ENCODE measurements at places on chromosomes 3 and 15.

DNA sequence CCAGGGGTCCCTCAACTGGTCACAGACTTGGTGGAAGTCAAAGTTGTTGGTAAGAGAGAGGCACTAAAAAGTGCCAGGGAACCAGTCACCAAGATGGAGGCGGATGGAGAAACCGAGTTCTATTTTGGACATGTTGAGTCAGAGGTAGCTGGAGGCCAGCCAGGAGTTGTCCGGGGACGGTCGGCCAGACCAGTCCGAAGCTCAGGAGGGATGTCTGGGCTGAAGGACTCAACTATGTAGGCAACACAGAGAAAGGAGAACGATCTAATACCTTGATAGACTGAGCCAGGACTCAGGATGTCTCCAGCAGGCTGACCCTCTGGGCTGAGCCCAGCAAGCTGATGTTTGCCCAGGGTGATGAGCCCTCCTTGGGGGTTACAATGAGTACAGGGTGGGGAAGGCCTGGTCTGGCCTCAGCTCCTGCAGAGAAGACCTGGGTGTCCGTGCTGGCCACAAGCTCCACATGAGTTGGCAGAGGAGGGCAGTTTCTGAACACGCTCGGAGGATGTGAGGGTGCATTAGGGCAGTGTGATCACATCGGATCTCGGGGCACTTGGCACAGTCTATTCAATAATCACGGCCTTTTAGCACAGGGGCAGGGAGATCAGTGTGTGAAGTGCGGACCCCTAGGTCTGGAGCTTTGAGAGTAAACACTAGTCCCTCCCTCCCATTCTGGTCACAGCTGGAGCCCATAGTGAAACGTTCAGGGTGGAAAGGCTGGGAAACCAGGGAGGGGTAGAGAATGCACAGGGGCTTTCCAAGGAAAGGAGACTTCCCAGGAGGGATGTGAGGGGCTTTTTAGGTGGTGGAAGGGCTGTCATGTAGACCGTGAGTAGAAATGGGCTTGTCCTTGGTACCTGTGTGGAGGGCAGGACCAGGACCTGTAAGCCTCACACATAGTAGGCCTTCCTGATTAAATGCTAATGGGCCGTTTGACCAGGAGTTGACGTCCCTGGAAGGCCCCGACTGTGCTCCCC lies 111.9 kb downstream of the ETFA start:
- no peak for DNase-seq

DNA sequence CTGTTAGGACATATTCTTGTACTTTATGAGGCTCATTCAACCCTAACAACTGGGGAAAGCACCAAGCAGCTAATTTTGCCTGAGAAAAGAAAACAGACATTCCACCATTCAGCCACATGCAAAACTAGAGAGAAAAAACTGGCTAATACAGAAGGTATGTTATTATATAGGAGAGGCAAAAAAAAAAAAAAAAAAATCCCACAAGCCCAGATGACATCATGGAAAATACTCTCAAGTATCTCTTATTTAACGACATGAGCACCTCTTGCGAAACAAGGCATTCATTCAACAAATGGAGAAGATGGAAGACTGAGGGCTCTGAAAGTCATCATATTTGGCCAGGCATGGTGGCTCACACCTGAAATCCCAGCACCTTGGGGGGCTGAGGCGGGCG lies 61.5 kb downstream of the PRICKLE2 start:
- DNase-seq = no peak

DNA sequence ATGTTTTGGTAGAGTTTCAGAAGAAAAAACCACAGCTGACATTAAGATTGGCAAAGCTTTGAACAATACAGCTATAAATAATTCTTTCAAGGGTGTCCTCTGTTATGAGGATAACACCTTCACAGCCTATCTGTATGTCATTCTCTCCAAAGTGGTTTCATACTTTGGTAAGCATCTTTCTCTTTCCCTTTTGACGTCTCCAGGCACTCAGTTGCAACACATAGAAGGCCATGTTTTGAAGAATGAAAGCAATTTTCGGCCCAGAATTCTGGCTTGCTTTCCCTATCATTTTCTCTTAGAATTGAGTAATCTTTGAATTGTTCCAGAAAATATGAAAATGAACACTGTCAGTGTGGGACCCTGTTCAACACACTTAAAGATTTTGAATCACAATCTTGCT lies 200.0 kb upstream of the CBLB start:
- no peak for DNase-seq

DNA sequence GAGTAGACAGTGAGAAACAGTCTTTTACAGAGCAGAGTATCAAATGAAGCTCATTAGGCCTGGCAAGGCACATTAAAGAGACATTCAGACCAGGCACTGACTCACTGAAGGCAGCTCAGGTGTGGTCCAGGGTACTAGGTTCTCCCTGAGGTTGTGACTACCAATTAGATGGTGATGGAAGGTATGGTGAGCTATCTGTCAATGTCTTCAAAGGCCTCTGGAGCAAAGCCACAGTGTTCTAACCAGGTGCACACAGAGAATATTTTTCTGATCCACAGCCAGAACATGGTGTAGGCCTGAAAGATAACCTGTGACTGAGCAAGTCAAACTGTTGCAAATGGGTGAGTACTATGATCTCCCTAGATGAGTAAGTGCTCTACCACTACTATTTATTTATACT lies 51.5 kb downstream of the EOMES start:
- no peak for DNase-seq

- DNase-seq = no peak
Measured at GRCh38 chr3:57283334-57283733, 9.2 kb downstream of the ASB14 start.

DNA sequence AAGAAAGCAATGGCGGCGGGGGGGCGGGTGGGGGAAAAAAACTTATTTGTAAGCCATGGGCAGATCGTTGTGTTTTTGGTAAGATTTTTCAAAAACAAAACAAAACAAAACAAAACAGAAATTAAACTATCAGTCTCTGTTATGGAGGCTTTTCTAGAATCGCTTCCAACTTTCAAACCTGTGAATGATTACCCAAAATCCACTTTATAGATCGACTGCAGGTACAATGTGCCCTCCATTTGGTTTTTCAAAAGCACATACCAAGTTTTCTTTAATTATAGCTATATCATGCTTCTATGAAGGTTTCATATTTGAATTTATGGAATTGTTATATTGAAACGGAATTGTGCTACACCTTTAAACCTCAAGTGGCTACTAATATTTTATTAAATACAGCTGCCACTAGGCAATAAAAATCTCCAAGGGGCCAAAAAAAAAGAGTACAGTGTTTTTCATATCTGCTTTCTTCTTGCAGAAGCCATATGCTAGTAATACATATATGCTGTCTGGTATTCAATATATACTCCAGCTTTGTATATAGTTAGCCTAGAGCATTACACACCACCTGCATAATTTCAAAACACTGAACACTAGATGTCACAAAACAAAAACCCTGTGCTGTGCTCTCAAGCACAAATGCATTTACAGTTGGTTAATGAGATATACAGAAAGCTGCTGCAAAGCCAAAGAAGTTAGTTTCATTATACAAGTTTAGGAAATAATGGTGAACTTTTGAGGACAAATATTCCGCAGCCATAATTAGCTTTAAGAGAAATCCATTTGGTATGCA lies 683.8 kb upstream of the NR2F2 start:
- DNase-seq = no peak

GRCh38 chr15:38746211-38746610 lies 181.6 kb upstream of the RASGRP1 start:
- DNase-seq = no peak

GRCh38 chr3:196625331-196625730 lies 14.2 kb upstream of the NRROS start:
- DNase-seq = no peak

- no peak for DNase-seq
Measured at GRCh38 chr3:127612966-127613365, 14.8 kb downstream of the MCM2 start.

GRCh38 chr3:58271901-58272501 lies 34.0 kb upstream of the RPP14 start:
- no peak for DNase-seq

DNA sequence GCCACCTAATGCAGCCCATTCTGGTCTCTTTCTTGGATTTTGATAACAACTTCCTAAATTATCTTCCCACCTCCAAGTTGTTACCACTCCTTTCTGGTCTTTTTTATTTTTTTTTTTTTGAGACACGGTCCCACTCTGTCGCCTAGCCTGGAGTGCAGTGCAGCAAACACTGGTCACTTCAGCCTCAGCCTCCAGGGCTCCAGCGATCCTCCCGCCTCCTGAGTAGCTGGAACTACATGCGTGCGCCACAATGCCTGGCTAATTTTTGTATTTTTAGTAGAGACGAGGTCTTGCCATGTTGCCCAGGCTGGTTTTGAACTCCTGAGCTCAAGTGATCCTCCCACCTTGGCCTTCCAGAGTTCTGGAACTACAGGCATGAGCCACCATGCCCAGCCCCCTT lies 92.8 kb upstream of the BHLHE40 start:
- no peak for DNase-seq

DNA sequence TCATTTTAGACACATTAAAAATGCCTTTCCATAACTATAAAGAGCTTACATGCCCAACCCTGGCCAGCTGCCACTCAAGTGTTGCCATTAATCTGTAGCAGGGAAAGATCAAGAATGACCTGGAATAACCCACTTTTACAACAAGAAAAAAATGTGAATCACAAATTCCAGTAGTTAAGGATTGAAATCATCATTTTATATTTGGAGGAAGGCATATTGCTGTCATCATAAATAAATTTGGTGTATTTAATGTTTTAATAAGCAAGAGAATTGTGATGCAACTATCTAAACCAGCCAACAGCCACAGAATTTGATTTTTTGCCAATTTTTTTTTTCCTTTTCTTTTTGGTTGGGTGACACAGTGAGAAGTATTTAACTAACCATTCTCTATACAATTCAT lies 240.0 kb upstream of the SEMA6D start:
- DNase-seq = no peak

- peak; percentile 36 for DNase-seq
Measured at GRCh38 chr3:149277331-149277813, 55.7 kb upstream of the CP start.

DNA sequence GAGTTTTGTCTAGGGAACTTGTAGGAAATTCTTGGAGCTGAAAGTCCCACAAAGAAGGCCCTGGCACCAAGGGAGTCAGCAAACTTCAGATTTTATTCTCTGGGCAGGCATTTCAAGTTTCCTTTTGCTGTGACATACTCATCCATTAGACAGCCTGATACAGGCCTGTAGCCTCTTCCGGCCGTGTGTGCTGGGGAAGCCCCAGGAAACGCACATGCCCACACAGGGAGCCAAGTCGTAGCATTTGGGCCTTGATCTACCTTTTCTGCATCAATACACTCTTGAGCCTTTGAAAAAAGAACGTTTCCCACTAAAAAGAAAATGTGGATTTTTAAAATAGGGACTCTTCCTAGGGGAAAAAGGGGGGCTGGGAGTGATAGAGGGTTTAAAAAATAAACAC lies 15.0 kb downstream of the TIGIT start:
- no peak for DNase-seq

- DNase-seq = no peak
Measured at GRCh38 chr15:45117308-45118130, 3.4 kb downstream of the DUOXA2 start.

GRCh38 chr3:14324224-14324944 lies 78.0 kb upstream of the SLC6A6 start:
- no peak for DNase-seq

DNA sequence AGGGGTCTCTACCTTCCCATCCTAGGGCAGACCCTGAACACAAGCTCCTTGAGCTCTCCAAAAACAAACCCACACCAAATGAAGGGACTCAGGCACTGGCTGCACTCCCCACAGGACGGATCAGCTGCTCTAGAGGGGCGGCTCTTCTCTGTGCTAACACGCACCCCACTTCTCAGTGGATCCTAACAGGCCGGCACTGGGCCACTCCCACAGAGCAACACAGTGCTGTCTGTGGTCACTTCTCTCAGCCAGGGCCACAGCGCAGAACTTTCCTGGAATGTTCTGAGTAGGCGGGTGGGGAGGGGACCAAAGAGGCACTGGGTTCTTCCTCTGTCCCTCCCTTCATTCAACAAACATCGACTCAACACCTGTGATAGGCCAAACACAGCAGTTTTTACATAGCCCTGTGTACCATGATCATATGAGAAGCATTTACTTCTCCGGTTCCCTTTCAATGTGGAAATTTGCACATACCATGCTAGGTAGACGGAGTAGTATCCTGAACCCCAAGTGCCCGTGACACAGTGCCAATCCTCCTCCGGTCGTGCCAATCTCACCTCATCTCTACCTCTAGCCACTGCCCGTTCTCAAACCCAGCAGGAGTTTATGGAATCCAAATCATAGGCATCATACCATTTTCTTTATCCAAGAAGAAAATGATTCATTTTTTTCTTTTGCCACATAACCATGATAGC lies 98.1 kb downstream of the LRIG1 start:
- no peak for DNase-seq
